ENCODE measurements at places on chromosomes 6 and 20. TPM values are rescaled to one million over a fixed set of nuclear protein-coding genes. Genes with fewer than 3 reads are reported as not detected.
A peak's percentile ranks its signal among the peaks of the same experiment; 100 is the strongest.

The PNLDC1 gene
- not detected for total RNA-seq

The C6orf52 gene
- not detected for total RNA-seq

GRCh38 chr6:81696524-81696923 is 56.0 kb downstream of the TENT5A start:
- no peak overlapping the region for H3K27ac ChIP-seq
- peaks cover 10% of the 10 kb centered on the region for H3K4me1 ChIP-seq
- no peaks in the 10 kb centered on the region for H3K36me3 ChIP-seq

The CLIC5 gene
- 0.20 TPM for total RNA-seq

GRCh38 chr20:17684077-17684888 is 2.2 kb upstream of the RRBP1 start:
- no peaks in the 10 kb centered on the region for H3K27me3 ChIP-seq
- peak overlapping the region; percentile 72 for H3K27ac ChIP-seq
- H3K4me1 ChIP-seq: peaks cover 30% of the 10 kb centered on the region
- DNase-seq: no peak
- no peaks in the 10 kb centered on the region for H3K36me3 ChIP-seq
- H3K4me3 ChIP-seq: no peak overlapping the region

The MYB gene
- total RNA-seq: not detected

- H3K4me1 ChIP-seq: no peaks in the 10 kb centered on the region
- no peaks in the 10 kb centered on the region for H3K27me3 ChIP-seq
- H3K36me3 ChIP-seq: no peaks in the 10 kb centered on the region
- DNase-seq: no peak
- H3K4me3 ChIP-seq: no peak overlapping the region
- H3K27ac ChIP-seq: no peak overlapping the region
Observed at GRCh38 chr6:4511641-4512020, 264.6 kb upstream of the CDYL start.

DNA sequence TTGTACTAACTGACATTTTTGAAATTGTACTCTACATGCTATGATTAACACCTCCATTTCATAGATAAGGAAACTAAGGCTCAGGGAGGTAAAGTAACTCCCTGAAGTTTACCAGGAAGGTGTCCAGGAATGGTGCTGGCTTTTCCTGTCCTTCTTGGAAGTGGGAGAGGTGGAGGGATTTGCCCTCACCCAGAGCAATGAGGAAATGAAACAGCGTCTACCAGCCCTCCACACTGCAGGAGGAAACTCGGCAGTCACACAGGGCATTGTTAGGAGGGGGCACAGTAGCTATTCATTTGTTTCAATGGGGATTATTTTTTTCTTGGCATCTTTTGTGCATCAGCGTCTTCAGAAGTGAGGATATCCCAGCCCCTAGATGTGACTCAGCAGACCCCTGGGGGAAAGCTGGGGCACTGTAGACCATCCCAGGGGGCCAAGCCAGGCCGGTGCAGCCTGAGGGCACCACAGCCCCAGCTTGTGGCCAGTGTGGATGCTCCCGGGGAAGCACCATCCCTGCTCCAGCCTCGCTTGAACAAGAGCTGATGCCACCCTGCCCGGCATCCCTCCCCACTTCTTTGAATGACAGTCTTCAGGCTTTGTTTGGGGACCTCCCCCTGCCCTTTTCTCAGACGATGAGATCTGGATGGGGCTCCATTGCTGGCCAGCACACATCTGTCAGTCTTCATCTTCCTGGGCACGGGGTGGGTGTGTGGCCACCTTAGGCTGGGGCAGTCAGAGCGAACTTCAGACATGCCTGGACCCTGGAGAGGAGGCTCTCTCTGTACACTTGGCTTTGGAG is 224.4 kb upstream of the PMEPA1 start:
- H3K4me3 ChIP-seq: no peak overlapping the region
- H3K27ac ChIP-seq: no peak overlapping the region
- no peaks in the 10 kb centered on the region for H3K4me1 ChIP-seq
- DNase-seq: no peak

The ERVFRD-1 gene
- not detected for total RNA-seq

DNA sequence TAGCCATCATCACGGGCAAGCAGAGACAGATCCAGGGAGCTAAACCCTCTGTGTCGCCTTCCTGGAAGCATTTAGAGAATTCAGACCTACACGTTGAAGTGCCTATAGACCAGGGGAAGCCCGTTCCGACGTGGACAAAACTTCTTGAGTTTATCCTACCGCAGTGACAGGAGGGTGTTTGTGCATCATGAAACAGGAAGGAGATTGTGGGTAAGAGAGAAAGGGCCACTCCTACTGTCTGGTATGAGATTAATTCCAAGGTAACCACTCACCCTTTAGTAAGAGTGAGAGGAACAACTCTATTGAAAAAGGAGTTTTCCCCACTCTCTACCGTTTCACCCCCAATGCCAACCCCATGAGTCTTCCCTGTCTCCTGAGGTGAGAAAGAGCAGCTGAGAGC is 133.7 kb downstream of the TFAP2C start:
- no peaks in the 10 kb centered on the region for H3K36me3 ChIP-seq
- no peak overlapping the region for H3K27ac ChIP-seq
- H3K4me1 ChIP-seq: no peaks in the 10 kb centered on the region
- H3K27me3 ChIP-seq: no peaks in the 10 kb centered on the region
- no peak for DNase-seq

GRCh38 chr6:36139991-36140710 is 9.8 kb downstream of the MAPK13 start:
- no peaks in the 10 kb centered on the region for H3K4me1 ChIP-seq
- H3K4me3 ChIP-seq: no peak overlapping the region
- H3K27me3 ChIP-seq: no peaks in the 10 kb centered on the region
- peak; percentile 30 for DNase-seq
- H3K27ac ChIP-seq: no peak overlapping the region
- no peaks in the 10 kb centered on the region for H3K36me3 ChIP-seq

DNA sequence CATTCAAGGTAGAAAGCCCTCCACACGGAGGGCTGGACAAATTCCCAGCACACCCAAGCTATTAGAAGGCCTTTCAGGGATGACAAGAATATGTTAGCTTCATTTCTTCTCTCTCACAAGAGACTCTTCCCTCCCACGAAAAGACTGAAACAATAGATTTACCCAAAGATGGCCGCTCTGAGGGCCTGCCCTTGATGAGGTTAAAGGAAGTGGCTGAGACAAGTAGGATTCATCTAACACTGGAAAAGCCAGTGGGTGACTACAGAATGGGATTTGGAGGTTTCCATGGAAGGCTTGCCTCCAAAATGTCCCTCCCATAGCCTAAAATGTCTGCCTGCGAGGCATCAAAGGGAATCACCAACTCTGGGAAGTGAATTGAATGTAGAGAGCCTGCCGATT is 277.6 kb downstream of the CLIC5 start:
- no peaks in the 10 kb centered on the region for H3K27me3 ChIP-seq
- H3K27ac ChIP-seq: no peak overlapping the region
- no peaks in the 10 kb centered on the region for H3K4me1 ChIP-seq
- H3K4me3 ChIP-seq: no peak overlapping the region

DNA sequence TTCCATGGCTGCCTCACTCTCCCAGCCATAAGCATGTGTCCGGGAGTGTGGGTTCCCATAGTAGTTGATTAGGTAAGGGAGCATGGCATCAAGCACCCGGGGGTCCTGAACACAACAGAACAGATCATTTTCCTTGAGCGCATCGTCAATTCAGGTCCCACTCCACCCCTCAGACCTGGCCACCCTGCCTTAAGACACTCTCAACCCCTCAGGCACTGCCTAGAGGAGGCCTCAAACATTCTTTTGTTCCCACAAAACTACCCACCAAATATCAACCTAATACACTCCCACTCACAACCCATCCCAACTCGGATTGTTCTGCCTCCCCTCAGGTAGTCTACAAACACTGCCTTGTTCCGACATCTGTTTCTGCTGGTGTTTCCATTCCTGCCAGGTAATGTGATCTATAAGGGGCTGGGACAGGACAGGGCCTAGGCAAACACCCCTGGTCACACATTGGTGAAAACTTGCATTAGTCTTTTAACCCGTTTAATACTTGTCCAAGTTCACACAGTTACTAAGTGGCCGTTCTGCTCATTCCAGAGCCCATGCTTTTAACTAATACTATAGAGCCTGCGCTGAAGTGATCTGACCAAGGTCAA is 1.4 kb downstream of the NFS1 start:
- no peak overlapping the region for H3K27ac ChIP-seq
- DNase-seq: no peak
- H3K27me3 ChIP-seq: no peaks in the 10 kb centered on the region

GRCh38 chr6:131999545-132000146 is 48.5 kb upstream of the CCN2 start:
- H3K4me1 ChIP-seq: no peaks in the 10 kb centered on the region
- DNase-seq: no peak
- no peaks in the 10 kb centered on the region for H3K27me3 ChIP-seq
- no peak overlapping the region for H3K4me3 ChIP-seq
- no peaks in the 10 kb centered on the region for H3K36me3 ChIP-seq

GRCh38 chr20:8536262-8536618 is 404.2 kb downstream of the PLCB1 start:
- no peak overlapping the region for H3K4me3 ChIP-seq
- H3K4me1 ChIP-seq: no peaks in the 10 kb centered on the region
- no peaks in the 10 kb centered on the region for H3K27me3 ChIP-seq

DNA sequence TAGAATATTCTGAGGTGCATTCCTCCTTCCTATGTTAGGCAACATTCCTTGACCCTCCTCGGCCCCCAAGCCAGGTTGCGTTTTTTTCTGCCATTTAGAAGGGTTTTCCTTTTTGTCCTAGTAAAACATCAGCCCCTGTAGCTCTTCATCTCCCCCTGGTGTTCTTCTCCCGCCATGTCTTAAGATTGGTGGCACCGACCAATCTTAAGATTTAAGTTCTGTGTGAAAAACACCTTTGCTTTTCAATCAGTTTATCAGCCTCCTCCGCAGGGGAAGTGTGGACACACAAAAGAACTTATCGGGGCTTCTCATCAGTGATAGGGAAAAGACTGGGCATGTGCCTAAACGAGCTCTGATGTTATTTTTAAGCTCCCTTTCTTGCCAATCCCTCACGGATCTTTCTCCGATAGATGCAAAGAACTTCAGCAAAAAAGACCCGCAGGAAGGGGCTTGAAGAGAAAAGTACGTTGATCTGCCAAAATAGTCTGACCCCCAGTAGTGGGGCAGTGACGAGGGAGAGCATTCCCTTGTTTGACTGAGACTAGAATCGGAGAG is 719 bp upstream of the EDN1 start:
- no peaks in the 10 kb centered on the region for H3K27me3 ChIP-seq
- no peaks in the 10 kb centered on the region for H3K36me3 ChIP-seq
- H3K4me1 ChIP-seq: peaks cover 10% of the 10 kb centered on the region

The HACE1 gene
- total RNA-seq: 3.5 TPM

The FAXC gene
- total RNA-seq: not detected

GRCh38 chr6:112956696-112957535 is 609.8 kb downstream of the RFPL4B start:
- H3K27me3 ChIP-seq: no peaks in the 10 kb centered on the region
- DNase-seq: no peak

GRCh38 chr6:8821981-8822381 is 386.6 kb upstream of the SLC35B3 start:
- H3K4me1 ChIP-seq: no peaks in the 10 kb centered on the region
- no peak overlapping the region for H3K4me3 ChIP-seq
- H3K27ac ChIP-seq: no peak overlapping the region
- H3K27me3 ChIP-seq: no peaks in the 10 kb centered on the region

The HLA-DOB gene
- not detected for total RNA-seq

The CCN6 gene
- not detected for total RNA-seq

DNA sequence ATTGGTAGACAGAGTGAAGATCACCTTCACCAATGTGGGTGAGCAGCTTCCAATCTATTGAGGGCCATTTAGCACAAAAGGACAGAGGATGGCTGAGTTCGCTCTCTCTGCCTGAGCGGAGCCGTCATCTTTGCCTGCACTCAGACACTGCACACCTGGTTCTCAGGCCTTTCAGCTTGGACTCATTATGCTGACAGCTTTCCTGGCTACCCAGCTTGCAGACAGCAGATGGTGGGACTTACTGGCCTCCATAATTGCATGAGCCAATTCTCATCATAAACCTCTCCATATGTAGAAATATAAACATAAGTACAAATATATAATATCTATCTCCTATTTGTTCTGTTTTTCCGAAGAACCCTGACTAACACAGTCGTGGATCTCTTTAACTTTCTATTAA is 13.7 kb downstream of the TBXT start:
- no peaks in the 10 kb centered on the region for H3K36me3 ChIP-seq
- no peak overlapping the region for H3K4me3 ChIP-seq
- DNase-seq: no peak
- H3K27me3 ChIP-seq: no peaks in the 10 kb centered on the region

DNA sequence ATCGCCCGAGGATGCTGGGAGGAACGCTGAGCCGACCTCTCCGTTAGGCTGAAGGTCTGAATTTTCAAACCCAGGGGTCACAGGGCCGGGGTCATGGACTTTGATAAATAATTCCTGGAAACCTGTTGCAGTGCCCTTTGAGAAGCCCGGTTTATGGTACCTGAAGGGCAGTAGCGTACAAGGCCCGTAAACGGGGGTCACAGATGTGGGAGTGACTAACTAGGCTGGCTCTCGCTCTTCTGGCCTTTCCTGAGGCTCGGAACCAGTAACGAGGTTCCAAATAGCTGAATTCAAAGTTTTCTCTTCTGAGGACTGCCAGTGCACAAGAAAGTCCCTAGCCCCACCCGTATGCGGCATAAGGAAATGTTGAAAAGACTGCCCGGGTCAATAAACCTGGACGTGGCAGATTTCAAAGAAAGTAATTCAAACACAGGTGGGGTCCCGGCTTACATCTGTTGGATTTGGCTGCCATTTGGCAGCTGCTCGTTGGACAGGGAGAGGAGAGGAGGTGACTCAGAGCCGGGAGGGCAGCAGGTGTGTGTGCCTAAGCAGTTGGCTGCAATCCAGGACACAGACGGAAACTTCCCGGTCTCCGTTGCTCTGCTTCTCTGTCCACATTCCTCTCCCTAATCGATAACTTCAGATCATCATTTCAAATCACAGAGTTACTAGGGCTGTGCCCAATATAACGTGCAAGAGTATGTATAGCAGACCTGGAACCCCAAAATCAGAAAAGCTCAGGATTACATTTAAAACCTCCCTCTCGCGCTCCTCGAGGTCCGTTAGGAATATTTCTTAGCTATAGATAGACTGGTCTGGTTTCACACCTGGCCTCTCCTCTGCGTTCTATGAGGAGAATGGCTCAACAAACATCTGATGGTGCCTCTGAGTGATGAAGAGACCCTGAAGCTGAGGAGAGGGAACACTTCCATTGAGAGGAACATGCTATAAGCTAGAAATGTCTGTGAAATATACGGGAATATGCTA is 765 bp upstream of the GMDS start:
- H3K4me3 ChIP-seq: peak overlapping the region; percentile 91
- DNase-seq: peak; percentile 78
- H3K27me3 ChIP-seq: no peaks in the 10 kb centered on the region
- peak overlapping the region; percentile 85 for H3K27ac ChIP-seq
- H3K36me3 ChIP-seq: peaks cover 7% of the 10 kb centered on the region

The PAX1 gene
- total RNA-seq: not detected

The EYS gene
- not detected for total RNA-seq

DNA sequence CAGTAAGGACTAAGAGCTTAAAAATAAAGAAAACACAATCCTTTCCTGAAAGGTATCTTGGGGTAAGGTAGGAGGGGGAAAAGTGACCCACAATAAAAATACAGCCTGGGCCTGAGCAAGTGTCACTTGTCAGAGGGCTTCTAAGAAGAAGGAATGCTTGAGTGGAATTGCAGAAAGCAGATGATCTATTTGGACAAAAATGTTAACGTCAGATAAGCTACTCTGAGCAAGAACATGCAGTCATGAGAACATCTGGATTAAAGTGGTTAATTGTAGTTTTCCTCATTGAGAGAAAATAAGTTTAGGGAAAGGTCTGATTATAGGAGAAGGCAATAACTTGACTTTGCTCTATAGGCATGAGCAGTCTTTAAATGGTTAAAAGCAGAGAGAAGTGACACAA is 581.9 kb downstream of the HTR1B start:
- no peaks in the 10 kb centered on the region for H3K4me1 ChIP-seq
- no peaks in the 10 kb centered on the region for H3K27me3 ChIP-seq
- DNase-seq: no peak
- H3K27ac ChIP-seq: no peak overlapping the region

The C6orf58 gene
- total RNA-seq: not detected

All from right lobe of liver (tissue), 6 donors.